ENCODE measurements at places on chromosomes 12 and 14. TPM values are rescaled to one million over a fixed set of nuclear protein-coding genes. Genes with fewer than 3 reads are reported as not detected.

GRCh38 chr12:47095446-47096236 is 15.9 kb upstream of the AMIGO2 start:
- DNase-seq: no peak

DNA sequence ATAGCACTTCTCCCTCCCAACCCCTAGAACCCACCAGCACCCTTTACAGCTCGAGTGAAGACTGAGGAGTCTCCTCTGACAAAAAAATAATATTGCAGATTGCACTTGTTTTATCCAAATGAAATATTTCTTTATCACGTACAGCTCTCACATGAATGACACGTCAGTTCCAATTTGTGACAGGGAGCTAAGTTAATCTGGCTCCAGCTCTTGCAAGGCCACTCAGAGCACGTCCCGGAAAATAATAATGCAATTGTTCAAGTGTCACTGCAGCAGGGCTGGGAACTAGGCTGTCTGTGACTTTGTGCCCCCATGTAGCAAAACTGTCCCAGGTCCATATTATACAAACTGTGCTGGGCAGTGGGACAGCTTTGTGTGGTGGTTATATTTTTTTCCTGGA is 539.6 kb downstream of the VRK1 start:
- DNase-seq: no peak

GRCh38 chr14:50242566-50243310 is 11.4 kb upstream of the SOS2 start:
- DNase-seq: no peak

DNA sequence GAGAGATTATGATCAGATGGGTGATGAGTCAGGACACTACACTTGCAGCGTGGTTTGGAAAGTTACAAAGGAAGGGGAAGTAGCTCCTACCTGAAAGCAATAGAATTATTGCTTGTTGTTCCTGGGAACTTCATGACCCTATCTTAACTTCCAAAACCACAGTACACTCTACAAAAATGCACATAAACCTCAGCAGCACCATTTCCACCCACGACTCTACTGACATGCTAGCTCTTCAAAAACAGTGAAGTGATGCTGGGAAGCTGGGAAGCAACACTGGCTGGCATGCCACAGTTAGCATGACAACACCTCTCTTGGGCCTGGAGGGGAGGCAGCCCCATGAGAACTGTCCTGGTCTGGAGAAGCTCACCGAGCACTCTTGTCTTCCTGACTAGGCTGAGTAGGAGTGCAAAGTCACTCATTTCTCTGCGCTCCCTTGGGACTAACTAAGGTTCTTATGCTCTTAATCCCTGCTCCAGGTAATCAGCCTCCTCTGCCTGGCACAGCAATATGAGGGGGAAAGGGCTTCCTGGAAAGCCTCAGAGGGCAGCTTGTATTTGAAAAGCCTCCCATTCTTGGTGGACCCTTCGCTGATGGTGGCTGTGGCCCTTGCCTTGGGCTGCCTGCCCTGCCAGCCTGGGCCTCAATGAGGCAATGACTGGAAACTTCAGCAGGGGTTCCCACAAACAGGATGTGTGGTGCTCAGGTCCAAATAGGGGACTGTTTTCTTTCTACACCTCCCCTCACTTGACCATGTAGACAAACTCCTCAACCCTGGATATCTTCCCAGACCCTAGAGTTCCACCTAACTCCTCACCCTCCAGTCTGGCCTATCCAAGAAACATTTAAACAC is 1.2 kb downstream of the KRT3 start:
- DNase-seq: no peak

- DNase-seq: no peak
These were observed 135.1 kb downstream of the ERC1 start for GRCh38 chr12:1126091-1126490.

DNA sequence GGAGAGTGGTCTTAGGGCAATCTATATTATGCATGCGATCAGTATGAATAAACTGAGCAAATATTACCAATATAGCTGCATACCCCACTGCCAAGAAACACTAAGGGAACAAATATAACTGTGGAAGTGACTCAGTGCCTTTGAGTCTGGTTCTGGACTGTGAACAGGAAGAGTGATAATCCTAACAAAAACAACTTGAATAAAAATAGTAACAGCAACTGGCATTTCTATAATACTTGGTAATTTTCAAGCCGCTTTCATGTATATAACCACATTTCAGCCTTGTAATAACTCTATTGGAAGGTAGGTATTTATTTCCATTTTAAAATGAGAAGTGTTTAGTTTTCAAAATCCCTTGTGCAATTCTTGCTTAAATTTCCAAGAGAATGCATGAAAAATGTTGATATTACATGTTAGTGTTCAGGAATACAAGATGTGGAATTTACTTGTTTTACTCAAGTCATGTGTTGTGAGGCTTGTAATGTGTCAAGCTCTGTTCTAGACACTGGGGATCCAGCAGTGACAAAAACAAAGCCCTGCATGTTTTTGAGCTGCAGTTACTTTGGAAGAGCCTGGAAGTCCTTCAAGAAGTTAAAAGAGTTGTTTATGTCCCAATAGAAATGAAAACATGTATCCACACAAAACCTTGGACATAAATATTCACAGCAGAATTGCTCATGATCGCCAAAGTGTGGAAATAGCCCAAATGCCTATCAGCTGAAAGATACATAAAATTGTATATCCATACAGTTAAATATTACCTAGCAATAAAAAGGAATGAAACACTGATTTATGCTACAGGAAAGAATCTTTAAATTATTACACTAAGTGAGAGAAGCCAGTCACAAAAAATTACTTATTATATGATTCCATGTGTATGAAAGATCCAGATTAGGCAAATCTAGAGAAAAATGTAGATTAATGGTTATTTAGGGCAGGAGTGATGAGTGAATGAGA is 338.1 kb upstream of the TMEM132C start:
- DNase-seq: no peak

DNA sequence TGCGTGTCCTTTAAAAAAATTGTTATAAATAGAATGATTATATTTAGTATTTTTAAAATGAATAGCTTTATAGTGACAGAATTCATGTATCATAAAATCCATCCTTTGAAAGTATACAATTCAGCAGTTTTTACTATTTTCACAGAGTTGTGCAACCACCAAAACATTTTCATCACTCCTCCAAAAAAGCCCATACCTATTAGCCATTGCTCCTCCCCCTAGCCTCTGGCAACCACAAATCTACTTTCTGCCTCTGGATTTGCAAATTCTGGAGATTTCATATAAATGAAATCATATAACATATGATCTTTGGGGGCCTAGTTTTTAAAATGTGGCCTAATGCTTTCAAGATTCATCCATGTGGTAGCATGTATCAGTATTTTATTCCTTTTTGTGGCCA is 117.9 kb upstream of the MED13L start:
- DNase-seq: no peak

GRCh38 chr12:98745578-98746391 is 100.7 kb downstream of the APAF1 start:
- no peak for DNase-seq

GRCh38 chr12:30108666-30109065 is 324.9 kb upstream of the TMTC1 start:
- DNase-seq: no peak

DNA sequence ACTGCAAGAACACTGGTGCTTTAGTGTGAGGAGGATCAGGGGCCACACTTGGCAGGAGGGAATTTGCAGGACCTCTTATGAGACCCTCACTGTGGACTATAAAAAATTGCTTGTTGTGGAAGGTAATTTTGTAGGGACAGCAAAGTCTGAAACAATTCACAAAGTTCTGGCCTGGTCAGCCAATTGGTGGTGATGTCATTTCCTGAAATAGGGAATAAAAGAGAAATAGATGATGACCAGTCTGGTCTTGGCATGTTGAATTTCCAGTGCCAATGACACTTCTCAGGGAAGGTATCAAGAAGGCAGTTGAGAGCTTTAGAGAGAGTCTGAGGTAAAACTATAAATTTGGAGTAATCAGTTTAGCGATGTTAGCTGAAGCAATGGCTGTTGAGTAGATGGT is 129.3 kb upstream of the LMNTD1 start:
- no peak for DNase-seq

- no peak for DNase-seq
These were observed 11.7 kb upstream of the CACNA2D4 start for GRCh38 chr12:1929985-1930802.

GRCh38 chr12:92602476-92602875 is 100.3 kb upstream of the PLEKHG7 start:
- DNase-seq: no peak

GRCh38 chr14:34668111-34668510 is 38.2 kb upstream of the SNX6 start:
- DNase-seq: no peak

- DNase-seq: no peak
These were observed 8.5 kb upstream of the KRT5 start for GRCh38 chr12:52528641-52529143.

IFT43 gene
- total RNA-seq: 24.5 TPM

GPHB5 gene
- not detected for total RNA-seq

GPRC5D gene
- not detected for total RNA-seq

C14orf132 gene
- total RNA-seq: 13.4 TPM

NANOG gene
- total RNA-seq: 0.20 TPM

SYT1 gene
- total RNA-seq: 5.2 TPM

KRT8 gene
- 2.1 TPM for total RNA-seq

GPR68 gene
- 0.60 TPM for total RNA-seq

GDF3 gene
- total RNA-seq: not detected

RAN gene
- 105 TPM for total RNA-seq

ITGA7 gene
- total RNA-seq: 118 TPM

ITGB7 gene
- total RNA-seq: 3.6 TPM

ZDHHC22 gene
- total RNA-seq: not detected

KRT6B gene
- total RNA-seq: not detected
